ENCODE measurements at places on chromosomes 2 and 18. TPM values are rescaled to one million over a fixed set of nuclear protein-coding genes. Genes with fewer than 3 reads are reported as not detected.

GPATCH11 gene
- total RNA-seq = 21.5 TPM

TCF23 gene
- total RNA-seq = not detected

SMYD1 gene
- not detected for total RNA-seq

PLA2R1 gene
- 7.2 TPM for total RNA-seq

ALLC gene
- total RNA-seq = not detected

UGT1A10 gene
- not detected for total RNA-seq

IER3IP1 gene
- total RNA-seq = 21.9 TPM

UNC80 gene
- 26.5 TPM for total RNA-seq

OTOS gene
- not detected for total RNA-seq

CDH20 gene
- 20.8 TPM for total RNA-seq

IL37 gene
- not detected for total RNA-seq

DSC3 gene
- total RNA-seq = 0.23 TPM

STON1 gene
- total RNA-seq = 7.6 TPM

HRH4 gene
- total RNA-seq = 0.23 TPM

CPO gene
- total RNA-seq = not detected

GRHL1 gene
- 10.6 TPM for total RNA-seq

ZFP36L2 gene
- 8.8 TPM for total RNA-seq

FRZB gene
- total RNA-seq = 5.5 TPM

C2orf66 gene
- total RNA-seq = 0.69 TPM

ANKRD23 gene
- 2.1 TPM for total RNA-seq
